HepG2 (cell line): ENCODE measurements at places on chromosomes 5 and 9. TPM values are rescaled to one million over a fixed set of nuclear protein-coding genes. Genes with fewer than 3 reads are reported as not detected.

Gene PRSS3
- not detected in 2 replicates for total RNA-seq

- H3K4me1 ChIP-seq: no peaks in the 10 kb centered on the region
- H3K27ac ChIP-seq: no peak overlapping the region
- H3K36me3 ChIP-seq: no peaks in the 10 kb centered on the region
- H3K27me3 ChIP-seq: no peaks in the 10 kb centered on the region
These were observed 77.8 kb upstream of the SPIN1 start for GRCh38 chr9:88310310-88310980.

GRCh38 chr5:157479612-157480510 is 19.8 kb downstream of the NIPAL4 start:
- DNase-seq: peak; percentile 20
- H3K36me3 ChIP-seq: no peaks in the 10 kb centered on the region
- H3K27ac ChIP-seq: peak overlapping the region; percentile 47
- H3K4me3 ChIP-seq: peak overlapping the region; percentile 56
- H3K4me1 ChIP-seq: peaks cover 57% of the 10 kb centered on the region
- no peaks in the 10 kb centered on the region for H3K27me3 ChIP-seq

Gene QRFP
- not detected in 2 replicates for total RNA-seq

DNA sequence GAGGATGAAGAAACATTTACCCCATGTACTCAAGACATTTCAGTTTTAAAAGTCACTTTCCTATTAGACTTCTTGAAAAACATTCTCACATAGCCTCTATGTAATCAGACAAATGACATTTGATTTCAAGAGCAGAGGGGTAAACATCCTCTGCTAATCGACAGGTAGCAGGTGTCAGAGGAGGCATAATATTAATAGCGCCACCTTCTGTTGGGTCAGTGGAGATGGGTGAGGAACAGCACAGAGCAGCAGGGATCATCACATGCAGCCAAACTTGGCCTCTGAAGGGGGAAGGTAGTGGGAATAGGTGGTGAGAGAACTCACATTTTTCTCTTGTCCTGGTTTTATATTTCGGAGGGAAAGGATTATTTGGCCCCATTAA is 3.3 kb upstream of the LSM11 start:
- no peak overlapping the region for H3K27ac ChIP-seq
- peak; percentile 30 for DNase-seq
- no peaks in the 10 kb centered on the region; the same call in 2 of the 3 replicates for H3K27me3 ChIP-seq
- H3K36me3 ChIP-seq: no peaks in the 10 kb centered on the region; the same call in none of the 2 replicates
- peaks cover 14% of the 10 kb centered on the region for H3K4me1 ChIP-seq
- H3K4me3 ChIP-seq: no peak overlapping the region
